H4 (cell line): ENCODE measurements at places on chromosomes 16 and 17.

GRCh38 chr17:1142561-1142971 lies 37.2 kb downstream of the ABR start:
- DNase-seq, result no peak

GRCh38 chr17:28386391-28386790 lies 14.9 kb downstream of the SARM1 start:
- no peak for DNase-seq

DNA sequence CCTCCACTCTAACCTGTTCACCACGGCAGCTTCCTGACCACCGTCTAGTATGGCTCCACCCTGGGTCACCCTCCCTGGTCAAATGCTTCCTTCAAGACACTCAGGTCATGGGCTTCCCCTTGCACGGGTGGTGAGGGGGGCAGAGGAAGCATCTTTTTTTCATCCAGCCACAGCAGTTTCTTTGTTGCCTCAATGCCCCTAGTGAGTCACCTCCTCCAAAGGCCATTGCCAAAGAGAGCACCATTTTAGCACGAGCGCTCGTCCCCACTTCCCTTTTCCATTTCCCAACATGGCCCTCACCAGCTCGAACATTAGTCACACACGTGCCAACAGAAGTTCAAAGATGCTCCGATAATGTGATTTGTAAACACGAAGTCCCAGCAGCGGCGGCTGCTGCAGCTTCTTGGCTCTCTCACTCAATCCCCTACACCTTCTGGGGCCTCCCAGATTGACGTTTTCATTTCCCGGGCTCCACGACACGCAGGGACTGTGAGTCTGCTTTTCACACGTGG lies 134.6 kb downstream of the GAS7 start:
- peak; percentile 10 for DNase-seq

- no peak for DNase-seq
Measured at GRCh38 chr16:695355-696089, 5.3 kb upstream of the WDR24 start.

DNA sequence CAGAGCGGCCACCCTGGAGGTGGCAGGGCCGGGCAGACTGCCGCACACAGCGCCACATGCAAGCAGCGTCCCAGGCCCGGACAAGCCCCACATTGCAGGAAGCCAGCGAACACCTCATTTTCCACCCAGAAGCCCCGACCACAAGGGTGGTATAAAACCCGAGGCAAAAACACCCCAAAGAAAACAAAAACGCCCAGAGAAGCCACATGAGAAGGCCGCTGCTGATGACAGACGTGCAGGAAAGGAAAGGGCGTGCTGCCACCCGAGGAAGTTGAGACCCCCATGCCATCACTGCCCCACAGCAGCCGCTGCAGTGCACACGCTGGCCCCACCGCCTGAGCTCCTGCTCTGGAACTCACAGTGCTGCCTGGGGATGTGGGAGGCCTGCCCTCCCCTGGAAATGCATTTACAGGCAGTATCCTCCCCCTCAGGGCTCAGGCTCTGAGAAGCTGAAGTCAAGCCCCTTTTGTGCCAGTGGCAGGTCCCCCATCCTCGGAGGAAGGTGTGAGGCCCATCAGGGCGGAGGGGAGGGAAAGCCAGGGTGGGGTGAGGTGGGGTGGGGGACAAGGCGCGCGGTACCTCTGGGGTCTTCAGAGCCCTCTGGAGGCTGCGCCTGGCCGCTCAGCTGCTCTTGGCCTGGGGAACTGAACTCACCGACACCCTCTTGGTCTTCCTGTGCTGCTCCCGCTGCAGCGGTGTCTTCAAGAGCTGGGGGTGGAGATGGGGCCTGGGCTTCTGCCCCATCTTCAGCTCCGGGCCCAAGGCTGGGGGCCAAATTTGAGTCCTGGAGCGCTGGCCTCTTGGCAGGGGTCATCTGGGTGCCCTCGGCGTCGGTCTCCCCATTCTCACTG lies 62.0 kb downstream of the IL21R start:
- DNase-seq, result no peak

DNA sequence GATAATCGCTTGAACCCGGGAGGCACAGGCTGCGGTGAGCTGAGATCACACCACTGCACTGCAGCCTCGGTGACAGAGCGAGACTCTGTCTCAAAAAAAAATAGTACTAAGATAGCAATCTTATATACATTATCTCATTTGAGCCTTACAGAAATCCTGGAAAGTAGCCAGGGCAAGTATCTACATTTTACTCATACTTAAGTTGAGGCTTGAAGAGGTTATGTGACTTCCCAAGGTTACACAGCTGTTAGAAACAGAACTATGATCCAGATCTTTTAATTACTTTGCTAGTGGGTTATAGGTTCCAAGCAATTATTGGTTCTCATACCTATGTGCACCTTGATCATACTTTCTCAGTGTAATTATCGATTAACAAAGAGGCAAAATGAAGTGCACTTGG lies 15.4 kb downstream of the C17orf78 start:
- no peak for DNase-seq

DNA sequence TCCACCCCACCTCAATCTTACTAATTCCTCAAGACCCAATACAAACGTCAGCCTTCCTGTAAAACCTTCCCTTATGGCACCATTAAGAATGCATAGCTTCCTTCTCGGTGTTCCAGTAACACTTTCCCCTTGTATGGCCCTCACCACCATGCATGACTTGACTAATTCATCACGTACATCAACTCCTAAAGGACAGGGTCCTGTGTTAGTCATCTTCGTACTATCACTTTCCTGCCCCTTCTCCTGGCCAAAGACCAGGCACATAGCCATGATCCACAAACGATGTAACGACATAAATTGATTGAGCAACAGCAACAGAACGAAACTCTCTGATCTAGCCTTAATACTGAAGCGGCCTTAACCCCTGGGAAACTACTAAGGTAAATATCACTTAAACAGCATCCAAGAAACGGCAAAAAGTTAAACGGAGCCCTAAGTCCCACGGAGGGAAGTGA lies 612 bp downstream of the PSMD12 start:
- DNase-seq, result no peak

GRCh38 chr17:53633856-53634255 lies 188.9 kb upstream of the KIF2B start:
- no peak for DNase-seq

- DNase-seq, result no peak
Measured at GRCh38 chr16:53542283-53542682, 39.3 kb upstream of the AKTIP start.

- no peak for DNase-seq
Measured at GRCh38 chr16:3520413-3520812, 19.6 kb downstream of the CLUAP1 start.

DNA sequence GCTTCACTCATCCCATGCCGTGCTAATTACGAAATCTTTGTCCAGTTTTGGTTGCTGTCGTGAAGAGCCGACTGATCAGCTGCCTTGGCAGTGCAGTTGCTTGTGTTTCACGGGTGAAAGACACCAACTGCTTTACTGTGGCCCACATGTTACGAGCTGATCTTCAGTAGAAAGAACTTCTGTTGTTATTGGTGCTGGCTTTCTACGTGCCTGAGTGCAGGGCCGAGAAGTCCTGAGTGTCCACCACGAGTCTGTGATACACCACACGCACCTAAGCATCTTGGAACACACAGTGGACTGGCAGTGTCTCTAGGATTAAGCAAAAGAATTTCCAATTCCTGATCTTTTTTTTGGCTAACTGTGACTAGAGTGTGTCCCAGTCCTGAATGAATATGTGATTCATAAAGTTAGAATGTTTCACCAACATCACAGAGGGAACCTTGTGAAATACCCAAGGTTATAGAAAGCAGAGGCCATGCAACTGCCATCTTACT lies 70.4 kb upstream of the CLEC18A start:
- DNase-seq, result no peak

DNA sequence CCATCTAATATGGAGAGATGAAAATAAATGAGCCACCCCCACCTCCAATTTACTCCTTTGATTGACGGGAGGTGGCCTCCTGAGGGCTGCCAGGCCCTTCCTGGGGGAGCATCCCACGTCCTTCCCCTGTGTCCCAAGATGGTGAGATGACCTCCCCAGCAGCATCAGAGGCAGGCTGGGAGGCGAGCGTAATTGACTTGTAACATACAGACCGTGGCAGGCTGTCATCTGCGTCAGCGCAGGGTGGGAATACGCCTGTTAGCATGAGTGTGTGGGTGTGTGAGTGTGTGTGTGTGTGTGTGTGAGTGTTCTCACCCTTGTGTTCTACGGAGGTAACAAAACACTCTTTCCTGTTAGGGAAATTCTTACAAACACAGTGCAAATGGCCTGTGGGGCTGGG lies 156.9 kb upstream of the CIBAR2 start:
- no peak for DNase-seq

GRCh38 chr16:49937886-49938285 lies 82.0 kb upstream of the ZNF423 start:
- no peak for DNase-seq

- DNase-seq, result no peak
Measured at GRCh38 chr17:74863420-74864296, 4.0 kb upstream of the GRIN2C start.

- DNase-seq, result no peak
Measured at GRCh38 chr16:554640-555365, 5.4 kb upstream of the PRR35 start.

DNA sequence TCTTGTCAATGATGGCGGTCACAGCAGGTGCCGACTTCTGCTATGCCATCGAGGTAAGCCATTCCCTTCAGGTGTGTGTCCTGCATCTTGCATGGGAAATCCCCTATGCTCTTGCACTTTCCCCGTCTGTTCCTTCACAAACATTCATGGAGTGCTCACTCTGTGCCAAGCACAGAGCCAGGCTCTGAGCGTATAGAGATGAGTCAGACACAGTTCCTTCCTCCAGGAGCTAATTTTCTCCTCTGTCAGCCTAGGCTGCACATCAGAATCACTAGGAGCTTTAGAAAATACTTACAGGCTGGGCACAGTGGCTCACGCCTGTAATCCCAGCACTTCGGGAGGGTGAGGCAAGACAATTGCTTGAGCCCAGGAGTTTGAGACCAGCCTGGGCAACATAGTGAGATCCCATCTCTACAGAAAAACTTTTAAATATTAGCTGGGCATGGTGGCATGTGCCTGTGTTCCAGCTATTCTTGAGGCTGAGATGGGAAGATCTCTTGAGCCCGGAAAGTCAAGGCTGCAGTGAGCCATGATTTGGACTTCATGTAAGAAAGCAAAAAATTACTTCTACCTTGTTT lies 14.1 kb downstream of the PRMT7 start:
- DNase-seq, result no peak

- peak; percentile 71 for DNase-seq
Measured at GRCh38 chr16:31386157-31386984, 6.8 kb upstream of the ITGAD start.

GRCh38 chr17:57966875-57967274 lies 11.7 kb upstream of the CUEDC1 start:
- DNase-seq, result no peak

DNA sequence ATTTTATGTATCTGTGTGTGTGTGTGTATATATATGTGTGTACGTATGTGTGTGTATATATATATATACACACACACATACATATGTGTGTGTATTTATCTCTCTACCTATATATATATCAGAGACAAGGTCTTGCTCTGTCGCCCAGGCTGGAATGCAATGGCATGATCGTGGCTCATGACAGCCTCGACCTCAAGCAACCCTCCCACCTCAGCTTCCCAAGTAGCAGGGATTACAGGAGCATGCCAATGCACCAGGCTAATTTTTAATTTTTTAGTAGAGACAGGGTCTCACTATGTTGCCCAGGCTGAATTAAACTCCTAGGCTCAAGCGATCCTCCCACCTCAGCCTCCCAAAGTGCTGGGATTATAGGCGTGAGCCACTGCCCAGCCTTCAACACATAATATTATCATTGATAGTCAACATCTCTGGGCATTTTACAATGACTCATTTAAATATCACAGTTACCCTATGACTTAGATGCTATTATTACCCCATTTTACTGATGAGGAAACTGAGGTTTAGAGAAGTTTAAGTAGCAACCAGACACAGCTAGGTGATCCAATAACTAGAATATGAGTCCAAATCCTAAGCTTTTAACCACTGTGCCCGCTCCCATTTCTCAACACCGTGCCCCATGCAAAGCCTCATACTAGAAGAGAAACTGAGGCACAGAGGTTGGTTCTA lies 24.3 kb downstream of the G6PC3 start:
- DNase-seq, result no peak
